COLO829 (cell line): ENCODE measurements at places on chromosomes 6 and 20.

- DNase-seq, result peak; percentile 87
Observed at GRCh38 chr6:7151381-7151780, 43.6 kb downstream of the RREB1 start.

GRCh38 chr6:69622230-69622629 lies 174.6 kb downstream of the LMBRD1 start:
- DNase-seq, result no peak

- no peak for DNase-seq
Observed at GRCh38 chr6:137762168-137763090, 104.6 kb upstream of the TNFAIP3 start.

DNA sequence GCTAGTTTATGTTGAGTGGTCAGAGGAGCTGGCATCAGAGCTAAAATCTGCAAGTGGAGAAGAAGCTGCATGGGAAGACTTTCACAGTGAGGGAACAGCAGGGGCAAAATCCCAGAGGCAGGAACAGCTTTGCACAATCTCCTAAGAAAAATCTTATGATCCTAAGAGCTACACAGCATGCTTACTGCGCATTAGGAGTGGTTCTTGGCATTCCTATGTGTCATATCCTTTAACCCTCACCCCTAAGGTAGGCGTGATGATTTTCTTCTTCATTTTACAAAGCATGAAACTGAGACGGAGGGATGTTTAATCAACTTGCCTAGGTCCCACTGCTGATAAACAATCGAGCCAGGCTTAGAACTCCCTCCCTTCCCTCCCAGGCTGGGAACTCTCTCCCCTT lies 313.6 kb upstream of the SULF2 start:
- DNase-seq, result no peak

- peak; percentile 93 for DNase-seq
Observed at GRCh38 chr20:47334022-47334551, 22.4 kb downstream of the ZMYND8 start.

DNA sequence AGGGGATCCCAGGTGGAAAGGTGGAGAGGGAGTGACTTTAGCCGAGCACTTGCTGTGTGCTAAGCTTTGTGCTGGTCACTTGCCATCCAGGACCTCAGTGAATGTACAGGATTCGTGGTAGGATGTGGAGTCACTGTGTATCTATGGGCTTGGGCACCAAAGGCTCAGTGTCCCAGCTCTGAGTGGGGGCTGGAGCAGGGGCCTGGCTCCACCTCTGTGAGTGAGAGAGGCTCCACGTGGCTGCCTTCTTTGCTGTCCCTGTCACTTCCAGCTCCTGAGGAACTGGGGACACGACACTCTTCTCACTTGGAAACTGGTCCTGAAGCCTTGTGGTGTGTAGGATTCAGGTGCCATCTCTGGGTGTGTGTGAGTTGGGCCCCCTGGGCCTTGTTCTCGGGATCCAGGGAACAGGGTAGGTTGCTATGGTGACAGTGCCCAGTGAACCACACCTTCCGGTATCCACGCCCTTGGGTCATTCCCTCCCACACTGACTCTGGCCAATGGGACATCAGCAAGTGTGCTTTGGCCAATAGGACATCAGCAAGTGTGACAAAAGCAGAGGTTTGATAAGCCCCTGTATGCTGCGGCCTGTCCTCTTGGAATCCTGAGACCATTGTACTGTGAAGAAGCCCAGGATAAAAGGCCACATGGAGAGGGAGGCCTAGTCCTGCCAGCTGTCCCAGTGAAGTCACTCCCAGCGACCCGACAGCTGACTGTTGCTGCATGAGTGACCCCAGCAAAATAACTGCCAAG lies 87.7 kb downstream of the CDH22 start:
- no peak for DNase-seq

DNA sequence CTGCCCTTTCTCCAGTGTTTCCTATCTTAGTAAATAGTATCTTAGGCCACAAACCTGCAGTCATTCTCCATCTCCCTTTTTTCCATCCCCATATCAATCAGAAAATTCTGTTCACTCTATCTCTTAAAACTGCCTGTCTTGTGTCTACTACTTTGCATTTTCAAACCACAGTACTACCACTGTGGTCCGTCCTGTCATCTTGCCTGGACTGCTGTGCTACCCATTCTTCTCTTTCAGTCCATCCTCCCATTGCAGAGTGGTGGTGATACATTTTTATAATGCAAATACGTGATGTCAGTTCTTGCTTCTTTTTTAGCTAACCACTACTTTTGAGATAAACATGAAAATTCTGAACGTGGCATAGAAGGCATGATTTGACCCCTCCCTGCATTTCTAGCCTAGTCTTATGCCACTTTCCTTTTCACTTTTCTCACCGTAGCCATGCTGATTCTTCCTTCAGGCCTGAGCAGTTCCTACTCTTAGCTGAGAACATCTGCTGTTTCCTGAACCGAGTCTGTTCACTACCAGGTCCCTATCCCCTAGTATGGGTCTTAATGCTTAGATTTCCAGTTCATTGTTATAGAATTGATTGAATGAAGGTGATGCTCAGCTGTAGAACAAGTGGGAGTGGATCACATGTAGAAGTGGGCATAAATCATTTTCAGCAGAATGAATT lies 13.8 kb downstream of the TBPL1 start:
- no peak for DNase-seq

DNA sequence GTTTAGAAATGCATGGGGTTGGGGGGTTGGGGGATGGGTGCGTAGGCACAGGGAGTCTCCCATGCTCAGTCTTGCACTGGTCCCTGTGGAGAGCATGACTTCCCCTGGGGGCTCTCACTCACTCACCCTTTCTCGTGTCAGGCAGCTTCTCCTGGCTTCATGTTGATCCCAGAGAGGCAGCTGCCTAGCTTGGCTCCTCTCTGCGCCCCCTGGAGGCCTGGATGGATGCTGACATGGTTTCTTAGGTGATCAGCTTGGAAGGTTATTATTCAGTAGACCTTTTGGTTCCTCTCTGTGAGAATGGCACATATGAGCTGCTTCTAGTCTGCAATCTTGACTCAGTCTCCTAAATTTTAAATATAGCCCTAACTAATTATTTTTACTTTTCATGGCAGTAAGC lies 109.3 kb upstream of the FAM83B start:
- DNase-seq, result peak; percentile 11

GRCh38 chr20:46154305-46154704 lies 36.2 kb downstream of the CD40 start:
- no peak for DNase-seq

DNA sequence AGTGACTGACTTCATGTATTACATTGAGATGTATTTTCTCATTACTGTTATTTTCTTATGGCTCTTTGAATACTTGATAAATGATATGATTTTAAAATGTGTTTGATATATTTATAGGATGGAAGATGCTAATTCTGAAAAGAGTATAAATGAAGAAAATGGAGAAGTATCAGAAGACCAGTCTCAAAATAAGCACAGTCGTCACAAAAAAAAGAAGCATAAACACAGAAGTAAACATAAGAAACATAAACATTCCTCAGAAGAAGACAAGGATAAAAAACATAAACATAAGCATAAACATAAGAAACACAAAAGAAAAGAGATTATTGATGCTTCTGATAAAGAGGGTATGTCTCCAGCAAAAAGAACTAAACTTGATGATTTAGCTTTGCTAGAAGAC lies 47.5 kb downstream of the FAM217A start:
- DNase-seq, result no peak

DNA sequence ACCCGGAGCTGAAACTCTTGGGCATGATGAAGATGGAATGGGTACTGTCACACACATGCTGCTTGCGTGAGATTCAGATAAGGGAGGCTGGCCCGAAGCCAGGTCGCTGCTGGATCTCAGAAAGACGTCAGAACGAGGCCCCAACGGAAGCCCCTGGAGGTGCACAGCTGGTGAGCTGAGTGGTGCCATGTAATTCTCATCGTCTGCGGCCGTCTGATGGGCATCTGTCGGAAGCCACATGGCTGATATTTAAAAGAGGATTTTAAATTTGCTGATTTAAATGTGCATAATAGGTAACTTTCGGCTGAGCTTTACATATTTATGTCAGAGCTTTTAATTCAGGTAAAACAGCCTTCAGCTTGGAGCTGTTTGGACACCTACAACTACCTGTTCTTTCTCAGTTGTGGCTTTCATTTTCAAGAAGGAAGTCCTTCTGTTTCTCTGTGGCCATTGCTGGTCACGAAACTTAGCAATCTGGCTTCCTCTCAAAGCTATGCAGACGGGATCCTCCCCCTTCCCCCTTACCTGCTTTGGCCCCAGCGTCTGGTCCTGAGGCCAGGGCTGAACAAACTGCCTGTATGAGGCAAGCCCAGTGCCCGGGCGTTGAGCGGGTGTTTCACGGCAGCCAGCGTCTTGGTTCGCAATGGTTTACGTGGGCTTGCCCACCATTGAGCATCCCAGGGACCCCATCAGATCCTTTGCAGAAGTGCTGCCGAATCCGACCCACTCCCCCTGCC lies 9.2 kb downstream of the SLCO4A1 start:
- no peak for DNase-seq

DNA sequence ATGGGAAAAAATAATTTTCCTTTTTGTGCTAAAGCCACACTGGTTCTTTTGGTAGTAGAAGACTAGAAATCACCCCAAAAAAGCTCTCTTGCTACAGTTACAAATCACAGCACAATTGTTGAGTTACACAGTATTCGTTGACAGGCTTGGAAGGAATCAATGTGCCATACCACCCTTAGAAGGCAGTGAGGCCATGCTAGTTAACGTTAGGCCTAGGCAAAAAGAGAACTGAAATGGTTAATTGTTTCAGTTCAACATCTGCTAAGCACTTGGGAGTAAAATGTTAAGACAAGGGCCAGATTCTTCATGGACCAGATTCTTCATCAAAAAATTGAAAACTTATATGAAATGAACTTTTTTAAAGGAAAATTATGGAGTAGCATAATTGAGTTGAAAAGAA lies 626.2 kb downstream of the UTRN start:
- no peak for DNase-seq

DNA sequence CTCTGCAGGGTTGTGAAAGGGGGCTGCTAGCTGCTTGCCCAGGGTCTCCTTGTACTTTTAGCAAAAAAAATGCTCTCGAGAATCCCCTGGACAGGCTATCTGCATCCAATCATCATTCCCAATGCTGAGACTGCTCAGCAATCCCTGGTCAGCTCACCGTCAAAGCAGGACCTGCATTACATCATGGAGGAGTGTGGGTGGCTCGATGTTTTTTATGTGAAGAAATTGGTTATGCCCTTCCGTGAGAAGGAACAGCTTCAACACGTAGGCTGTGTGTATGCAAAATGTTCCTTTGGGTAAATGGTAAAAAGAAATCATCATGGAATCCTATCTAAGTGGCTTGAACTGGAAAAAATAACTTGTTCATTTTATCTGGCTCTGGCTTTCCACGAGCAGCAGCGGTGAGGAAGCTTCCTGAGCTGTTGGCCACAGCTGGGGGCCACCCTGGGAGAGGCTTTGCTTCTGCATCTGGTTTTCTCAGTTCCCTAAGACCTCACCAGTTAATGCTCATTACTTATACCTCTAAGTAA lies 111.4 kb downstream of the FYN start:
- no peak for DNase-seq

DNA sequence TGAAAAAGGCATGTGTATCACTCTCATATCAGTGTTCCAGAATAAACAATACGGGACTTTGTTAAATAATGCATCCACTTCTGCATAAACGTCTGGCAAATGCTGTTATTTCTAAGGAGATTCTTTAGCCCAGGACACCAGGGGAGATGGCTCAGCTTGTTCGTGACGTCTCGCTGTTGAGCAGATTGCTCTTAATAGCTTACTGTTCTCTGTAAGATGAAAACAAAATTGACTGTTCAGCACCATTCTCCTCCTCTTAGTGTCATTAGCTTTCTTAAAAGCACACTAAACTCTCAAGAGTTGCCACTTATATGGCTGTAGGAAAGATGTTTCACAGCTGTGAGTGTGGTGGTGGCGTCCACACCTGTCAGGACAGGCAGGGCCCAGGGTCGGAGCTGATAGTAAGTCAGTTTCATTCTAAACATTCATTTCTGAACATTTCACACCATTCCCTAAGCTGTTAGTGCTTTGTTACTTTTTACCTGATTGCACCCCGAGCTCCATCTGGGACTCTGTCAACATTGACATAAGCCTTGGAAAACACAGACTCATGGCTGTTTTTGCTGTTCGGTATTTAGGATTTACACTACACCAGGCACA lies 132.1 kb downstream of the ZDHHC14 start:
- peak; percentile 8 for DNase-seq

- DNase-seq, result no peak
Observed at GRCh38 chr6:15734118-15734897, 71.5 kb upstream of the DTNBP1 start.

- no peak for DNase-seq
Observed at GRCh38 chr20:62572980-62573379, 69.3 kb upstream of the SLCO4A1 start.

- DNase-seq, result no peak
Observed at GRCh38 chr6:6856538-6857523, 250.9 kb upstream of the RREB1 start.

DNA sequence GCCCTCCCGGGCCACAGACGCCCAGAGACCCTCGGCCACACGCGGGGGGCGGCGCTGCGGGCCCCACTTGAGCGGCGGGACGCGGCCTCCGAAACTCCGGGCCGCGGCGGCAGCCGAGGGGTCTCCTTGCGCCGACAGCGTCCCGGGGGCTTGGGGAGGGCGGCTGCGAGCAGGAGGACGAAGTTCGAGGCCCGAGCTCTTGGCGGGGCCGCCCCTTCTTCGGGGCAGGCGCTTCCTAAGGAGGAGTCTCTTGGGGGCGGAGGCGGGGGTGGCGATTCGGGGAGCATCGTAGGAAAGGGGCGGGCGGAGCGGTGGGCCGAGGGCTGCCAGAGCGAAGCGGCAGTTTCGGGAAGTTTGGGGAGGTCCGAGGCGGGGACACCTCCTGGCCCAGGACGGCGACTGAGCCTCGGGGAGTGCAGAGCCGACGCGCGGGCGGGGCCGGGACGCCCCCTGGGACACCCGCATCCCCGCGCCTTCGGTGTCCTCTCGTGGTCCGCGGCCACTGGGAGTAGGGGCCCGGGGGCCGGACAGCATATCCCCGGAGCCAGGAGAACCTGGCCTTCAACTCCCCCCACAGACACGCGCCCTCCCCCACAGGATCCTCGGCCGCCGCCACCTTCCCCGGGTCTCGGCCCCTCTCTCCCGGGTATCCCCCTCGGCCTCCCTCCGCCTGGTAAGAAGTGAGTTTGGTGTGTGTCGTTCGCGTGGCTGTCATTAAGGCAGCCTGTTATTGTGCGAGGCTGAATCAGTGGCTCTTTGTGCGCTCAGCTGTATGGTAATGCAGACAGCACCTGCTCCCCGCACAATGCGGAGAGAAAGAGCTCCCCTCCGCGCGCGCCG lies 613 bp upstream of the DLL1 start:
- DNase-seq, result no peak

- no peak for DNase-seq
Observed at GRCh38 chr20:24102290-24102689, 113.7 kb upstream of the GGTLC1 start.
